Activated gamma-delta T cell treated with Interleukin-2 at 50 U/mL for 16 hours (primary cell): ENCODE measurements at places on chromosomes 11 and 22.

DNA sequence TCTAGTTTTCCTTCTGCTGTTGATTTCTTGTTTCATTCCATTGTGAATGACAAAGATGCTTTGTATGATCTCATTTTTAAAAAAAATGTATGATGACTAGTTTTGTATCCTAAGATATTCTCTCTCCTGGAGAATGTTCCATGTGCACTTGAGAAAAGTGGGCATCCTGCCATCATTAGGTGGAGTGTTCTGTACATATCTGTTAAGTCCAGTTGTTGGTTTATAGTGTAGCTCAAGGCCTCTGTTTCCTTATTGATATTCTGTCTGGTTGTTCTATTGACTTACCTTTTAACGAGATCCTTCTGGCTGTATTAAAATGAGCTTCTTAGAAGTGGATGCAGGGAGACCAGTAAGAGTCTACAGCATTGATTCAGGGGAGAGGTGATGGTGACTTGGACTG, 35.2 kb downstream of the SGSM1 start:
- DNase-seq = no peak

DNA sequence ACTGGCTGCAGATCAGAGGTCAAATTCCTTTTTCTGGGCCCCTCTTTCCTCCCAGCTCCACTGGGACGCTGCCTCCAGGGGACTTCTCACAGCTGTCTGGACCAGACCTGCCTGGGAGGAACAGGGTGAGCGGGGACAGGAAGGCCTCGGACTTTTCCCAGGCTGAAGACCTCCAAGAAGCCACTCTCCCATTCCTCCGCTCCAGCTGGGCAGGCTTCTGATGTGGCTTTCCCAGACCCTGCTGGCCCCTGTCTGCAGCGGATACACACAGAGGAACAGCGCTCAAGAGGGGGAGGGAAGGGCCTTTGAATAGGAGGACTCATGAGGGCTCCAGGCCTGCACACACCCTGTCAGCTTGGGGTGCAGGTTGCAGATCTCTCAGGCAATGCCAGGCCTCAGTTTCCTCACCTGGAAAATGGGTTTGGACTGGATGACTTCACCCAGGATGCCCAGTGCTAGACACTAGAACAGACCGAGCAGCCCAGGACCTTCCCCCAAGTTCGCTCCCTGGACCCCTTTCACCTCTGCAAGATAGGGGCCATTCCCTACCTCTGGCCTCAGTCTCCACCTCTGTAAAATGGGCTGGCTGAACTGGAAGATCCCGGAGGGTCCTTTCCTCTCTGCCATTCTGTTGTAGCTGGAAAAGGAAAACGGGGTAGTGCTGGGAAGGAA, 36.6 kb downstream of the MB start:
- DNase-seq = no peak

DNA sequence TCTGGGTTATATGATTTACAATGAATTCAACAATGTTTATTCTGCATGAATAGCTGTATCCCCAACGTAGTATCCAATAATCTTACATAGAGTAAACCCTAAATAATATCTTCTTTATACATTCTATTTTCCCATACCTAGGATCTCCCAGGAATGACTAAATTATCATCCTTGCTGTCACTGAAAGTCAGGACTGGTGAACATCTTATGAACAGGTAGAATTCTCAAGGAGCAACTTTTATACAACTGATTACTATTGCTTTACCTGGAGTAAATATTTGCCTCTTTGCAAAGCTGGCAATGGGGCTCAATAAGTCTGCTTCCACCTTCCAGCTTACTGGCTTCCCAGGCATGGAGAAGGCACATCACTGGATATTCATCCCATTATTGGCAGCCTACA, at the start of gene OR51B6:
TSS of gene OR51B6 (plus strand) at position 301 of the 400 bp plus-strand sequence. CDS start at position 301, 0 bp downstream.
- DNase-seq = no peak

DNA sequence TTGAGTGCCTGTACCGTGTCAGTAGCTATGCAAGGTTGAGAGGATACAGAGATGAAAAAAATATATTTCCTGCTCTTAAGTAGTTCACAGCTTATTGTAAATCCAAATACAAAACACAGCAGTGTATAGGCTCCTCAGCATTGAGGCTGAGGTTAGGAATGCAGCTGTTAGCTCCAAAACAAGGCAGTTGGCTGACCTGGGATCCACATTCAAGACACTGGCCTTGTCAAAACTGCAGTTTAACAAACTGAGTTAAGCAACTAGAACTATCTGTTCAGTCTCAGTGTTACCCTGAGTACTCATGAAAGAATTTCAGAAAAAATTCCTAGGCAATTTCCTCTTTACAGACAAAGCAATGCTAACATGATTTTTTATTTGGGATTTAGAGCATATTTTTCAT, 42.8 kb downstream of the REXO2 start:
- no peak for DNase-seq

DNA sequence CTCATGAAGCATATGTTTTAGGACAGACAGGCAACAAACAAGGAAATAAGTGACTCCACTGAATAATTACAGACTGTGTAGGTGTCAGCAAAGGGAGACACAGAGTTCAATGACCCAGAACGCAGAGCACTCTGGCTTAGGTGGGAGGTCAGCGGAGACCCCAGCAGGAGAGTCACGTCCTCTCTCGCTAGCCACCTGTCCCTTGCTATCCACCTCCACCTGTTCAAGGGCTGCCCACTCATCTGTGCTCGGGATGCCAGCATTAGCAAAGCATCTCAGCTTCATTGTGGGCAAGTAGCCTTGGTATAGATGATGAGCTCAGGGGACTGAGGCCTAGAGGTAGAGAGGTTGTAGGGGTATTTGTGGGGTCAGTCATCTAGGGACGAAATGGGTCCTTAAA, 21.8 kb upstream of the ATXN10 start:
- no peak for DNase-seq

DNA sequence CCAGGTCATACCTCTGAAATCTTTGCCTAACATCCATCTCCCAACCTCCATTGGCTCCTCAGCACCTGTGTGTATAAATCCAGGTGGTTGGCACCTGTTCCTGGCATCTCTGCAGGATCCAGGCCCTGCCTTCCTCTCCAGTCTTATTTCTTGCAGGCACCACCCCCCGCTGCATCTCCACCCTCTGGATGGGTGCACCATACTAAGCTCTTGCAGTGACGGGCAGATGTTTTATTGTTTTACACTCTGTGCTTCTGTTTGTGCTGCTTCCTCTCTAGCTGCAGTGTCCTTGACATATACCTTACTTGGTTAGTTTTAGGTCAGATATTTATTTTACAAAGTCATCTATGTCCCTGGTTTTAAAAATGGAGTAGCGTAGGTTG, 102.6 kb downstream of the TBC1D22A start:
- DNase-seq = no peak

DNA sequence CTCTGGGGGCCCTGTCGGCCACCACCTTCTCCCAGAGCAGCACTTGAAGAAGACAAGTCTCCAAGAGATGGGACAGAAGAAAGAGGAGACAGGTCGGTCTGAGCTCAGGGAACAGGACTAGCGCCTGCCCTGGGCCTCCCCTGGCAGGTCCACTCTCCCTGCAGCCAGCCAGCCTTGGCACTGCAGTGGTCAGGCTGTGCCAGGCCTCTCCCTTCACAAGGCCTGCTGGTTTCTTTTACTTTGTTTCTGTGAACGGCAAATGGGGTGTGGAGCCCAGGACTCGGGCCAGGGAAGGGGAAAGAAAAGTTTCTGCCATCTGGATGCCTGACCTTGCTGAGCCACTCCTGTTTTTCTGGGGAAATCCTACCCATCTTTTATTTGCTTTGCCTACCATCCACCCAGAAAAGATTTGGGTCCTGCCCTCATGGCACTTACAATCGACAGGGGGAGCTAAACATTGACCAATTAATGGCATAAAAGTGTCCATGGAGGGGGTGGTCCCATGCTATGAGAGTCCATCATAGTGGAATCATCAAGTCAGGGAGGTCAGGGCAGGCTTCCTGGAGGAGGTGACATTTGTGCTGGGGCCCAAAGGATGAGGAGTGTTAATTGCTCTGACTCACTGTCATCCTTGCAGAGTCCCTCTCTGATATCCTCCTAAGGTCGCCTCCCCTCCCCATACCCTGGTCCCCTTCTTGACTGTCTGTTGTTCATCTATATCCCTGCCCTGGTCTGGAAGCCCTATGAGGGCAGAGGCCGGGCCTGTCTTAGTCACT, 65.2 kb downstream of the NFAM1 start:
- no peak for DNase-seq

- no peak for DNase-seq
These were observed 12.7 kb upstream of the OR8K1 start for GRCh38 chr11:56333156-56333555.

DNA sequence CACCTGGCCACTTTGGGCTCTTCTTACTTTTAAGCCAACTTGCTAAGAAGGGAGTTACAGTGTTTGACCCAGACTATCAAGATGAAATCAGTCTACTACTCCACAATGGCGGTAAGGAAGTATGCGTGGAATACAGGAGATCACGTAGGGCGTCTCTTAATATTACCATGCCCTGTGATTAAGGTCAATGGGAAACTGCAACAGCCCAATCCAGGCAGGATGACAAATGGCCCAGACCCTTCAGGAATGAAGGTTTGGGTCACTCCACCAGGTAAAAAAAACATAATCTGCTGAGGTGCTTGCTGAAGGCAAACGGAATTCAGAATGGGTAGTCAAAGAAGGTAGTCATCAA, 1.0 kb upstream of the YPEL4 start:
- no peak for DNase-seq

GRCh38 chr11:95450547-95451123, 219.6 kb upstream of the SESN3 start:
- no peak for DNase-seq

GRCh38 chr11:32439501-32440210, 4.3 kb upstream of the WT1 start:
- DNase-seq = no peak

DNA sequence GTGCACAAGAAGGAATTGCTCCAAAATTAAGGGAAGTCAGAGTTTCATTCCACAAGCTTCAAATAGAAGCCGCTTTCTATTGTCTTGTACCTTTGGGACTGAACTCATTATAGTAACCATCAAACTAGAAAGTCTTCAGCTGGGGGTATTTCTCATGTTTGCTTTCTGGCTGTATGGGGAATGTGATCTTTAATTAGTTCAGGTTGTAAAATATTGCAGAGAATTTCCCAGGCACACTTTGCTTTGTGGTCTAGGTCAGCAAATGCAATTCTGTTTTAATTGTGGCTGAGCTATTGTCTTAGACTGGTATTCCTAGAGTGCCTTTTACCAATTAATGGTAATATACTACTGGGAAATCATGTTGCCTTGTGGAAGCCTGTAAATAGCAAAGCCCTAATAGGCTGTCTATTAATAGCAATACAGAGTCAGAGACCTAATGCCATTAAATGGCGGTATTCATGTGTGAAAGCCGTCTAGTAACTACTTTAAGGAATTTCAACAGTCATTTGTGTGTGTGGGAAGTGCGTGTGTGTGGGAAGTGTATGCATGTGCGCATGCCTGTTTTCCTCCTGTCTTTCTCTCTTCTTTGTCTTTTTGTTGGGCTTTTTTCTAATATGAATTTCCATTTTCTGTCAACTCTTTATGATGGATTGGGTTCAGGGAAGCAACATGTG, 276.6 kb downstream of the FAT3 start:
- DNase-seq = no peak

DNA sequence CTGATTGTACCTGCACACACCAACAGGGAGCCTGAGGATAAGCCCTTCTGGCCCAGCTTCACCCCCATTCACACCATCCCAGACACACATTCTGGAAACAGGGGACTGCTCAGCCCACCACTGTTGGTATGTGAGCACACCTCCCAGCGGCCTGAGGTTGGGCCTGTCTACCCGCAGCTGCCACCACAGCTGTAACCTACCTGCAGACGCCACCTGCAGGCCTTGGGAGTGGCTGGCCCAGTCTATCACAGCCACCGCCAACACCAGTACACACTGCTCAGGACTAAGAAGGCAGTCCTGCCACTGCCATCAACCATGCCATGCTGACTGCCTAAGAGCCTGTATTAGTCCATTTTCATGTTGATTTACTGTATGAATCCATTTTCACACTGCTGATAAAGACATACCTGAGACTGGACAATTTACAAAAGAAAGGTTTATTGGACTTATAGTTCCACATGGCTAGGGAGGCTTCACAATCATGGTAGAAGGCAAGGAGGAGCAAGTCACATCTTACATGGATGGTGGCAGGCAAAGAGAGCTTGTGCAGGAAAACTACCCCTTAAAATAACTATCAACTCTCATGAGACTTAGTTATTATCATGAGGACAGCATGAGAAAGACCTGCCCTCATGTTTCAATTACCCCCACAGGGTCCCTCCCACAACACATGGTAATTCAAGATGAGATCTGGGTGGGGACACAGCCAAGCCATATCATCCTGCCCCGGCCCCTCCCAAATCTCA, 30.6 kb downstream of the RSF1 start:
- no peak for DNase-seq
